Kidney capillary endothelial cell (primary cell): ENCODE measurements at places on chromosomes 11 and 22.

DNA sequence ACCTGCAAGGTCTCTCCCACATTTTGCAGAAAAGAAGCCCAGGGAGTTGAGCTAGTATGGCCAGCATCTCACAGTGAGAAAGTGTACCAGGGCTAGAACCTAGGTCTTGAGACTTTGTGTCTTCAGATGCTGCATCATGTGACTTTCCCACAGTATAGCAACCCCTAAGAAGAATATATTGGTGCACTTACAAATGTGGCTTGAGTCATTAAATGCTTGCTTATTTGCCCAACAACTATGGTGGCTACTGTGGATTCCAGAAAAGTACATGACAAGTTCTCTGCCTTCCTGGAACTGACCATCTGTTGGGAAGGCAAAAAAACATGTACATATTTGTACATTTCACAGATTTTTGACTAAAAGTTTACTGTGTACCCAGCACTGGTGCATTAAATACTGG, 55.0 kb downstream of the POLD3 start:
- no peak for DNase-seq

DNA sequence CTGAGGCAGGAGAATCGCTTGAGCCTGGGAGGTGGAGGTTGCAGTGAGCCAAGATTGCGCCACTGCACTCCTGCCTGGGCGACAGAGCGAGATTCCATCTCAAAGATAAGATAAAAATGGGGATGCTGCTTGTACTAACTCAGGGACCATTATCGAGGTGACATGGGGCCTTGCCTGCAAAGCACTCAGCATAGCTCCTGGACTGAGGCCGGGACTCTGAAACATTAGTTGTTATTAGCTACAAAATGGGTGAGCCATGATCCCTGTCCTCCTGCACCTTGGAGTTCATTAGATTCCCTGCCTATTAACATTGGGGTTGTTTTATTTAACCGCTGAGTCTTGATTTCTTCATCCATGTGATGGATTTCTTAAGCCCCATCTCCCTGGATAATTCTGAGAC, 5.1 kb downstream of the PPP2R5B start:
- no peak for DNase-seq

DNA sequence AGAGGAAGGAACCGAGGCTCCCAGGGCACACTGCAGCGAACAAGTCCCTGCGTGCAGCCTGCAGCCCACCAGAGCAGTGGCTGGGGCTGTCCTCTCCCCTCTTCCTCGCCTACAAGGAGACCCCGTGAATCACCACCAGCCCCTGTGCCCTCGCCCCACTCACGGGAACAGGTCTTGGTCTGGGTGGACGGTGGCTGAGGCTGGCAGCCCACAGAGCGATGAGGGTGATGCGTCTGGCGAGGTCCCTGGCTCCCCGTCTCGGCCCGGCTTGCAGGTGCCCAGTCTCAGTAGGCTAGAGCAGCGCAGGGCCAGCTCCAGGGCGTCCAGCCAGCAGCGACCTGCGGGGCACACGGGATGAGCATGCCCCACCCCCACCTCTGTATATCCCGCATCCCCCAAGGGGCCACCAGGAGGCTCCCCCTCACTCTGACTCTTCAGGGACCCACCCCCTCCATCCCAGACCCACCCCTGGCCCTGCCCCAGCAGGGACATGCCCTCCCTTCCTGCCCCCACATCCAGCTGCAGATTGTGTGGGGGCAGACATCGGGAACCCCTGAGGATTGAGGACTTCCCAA, 50.5 kb upstream of the CARS1 start:
- DNase-seq = no peak

GRCh38 chr11:16788141-16789062, 50.0 kb downstream of the C11orf58 start:
- DNase-seq = peak; percentile 77

DNA sequence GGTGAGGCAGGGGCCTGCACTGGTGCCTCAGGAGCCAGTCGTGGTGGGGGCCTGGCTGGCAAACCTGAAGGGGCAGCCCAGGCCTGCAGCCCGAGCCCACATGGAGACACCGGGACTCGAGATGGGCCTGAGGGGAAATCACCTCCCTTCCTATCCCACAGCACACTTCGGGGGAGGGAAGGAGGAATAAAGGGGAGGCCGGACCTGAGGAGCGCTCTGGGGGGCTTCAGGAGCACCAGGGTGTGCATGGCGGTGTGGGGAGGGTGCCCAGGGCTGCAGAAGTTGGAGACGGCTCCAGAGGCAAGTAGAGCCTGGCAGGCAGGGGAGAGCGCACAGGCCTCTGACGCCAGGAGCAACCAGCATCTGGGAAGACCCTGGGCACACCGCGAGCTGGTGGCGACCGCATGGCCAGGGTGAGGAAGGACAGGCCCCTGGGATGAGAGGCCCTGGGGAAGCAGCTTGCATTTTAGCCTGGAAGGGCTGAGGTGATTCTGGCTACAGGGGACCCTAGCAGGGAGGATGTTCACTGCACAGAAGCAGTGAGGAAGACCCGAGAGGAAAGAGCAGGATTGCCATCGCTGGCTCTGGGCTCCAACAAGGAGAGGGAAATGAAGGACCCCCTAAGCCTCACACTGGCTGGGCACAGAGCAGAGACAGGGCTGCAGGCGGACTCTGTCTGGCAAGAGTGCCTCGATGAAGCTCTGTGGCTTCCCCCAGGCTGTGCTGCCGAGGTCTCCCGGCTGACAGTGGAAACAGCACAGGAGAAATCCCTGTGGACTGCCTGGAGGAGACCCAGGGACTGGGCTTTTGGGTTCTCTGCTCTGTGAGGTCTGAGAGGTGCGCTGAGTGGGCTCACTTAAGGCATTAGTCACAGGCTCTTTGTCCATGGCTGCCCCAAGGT, 457.7 kb downstream of the BRD1 start:
- no peak for DNase-seq

GRCh38 chr11:61735391-61735790, 17.0 kb upstream of the MYRF start:
- DNase-seq = no peak

GRCh38 chr11:117314840-117315239, 1.2 kb downstream of the BACE1 start:
- no peak for DNase-seq

- peak; percentile 82 for DNase-seq
These were observed 2.2 kb downstream of the MAFF start for GRCh38 chr22:38203855-38204514.

DNA sequence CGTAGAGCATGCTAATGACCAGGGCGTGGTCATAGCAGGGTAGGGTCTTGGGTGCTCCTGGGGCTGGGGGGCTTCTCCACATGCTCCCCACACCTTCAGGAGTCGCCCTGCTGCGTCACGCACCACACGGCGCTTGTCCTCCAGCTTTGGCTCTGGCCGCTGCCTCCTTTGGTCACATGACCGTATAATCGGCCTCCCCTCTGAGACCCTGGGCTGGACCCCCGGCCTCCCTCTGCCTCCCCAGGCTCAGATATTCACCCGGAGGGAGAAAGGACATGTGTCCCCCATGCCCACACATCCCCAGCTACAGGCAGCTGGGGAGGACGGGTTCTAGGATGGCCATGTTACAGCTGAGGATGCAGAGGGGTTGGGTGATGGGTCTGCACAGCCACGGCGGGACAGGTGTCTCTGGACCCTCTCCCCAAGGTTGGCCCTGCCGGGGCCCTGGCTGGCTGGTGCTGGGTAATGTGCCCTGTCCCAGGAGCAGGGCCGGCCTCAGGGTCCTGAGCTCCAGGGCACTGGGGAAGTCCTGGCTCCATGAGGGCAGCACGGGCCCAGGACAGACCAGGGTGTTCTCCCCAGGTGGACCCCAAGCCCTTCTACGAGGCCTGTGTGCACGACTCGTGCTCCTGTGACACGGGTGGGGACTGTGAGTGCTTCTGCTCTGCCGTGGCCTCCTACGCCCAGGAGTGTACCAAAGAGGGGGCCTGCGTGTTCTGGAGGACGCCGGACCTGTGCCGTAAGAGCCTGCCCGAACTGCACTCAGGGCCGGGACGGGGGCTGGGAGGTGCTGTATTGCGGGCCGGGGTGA, 14.5 kb downstream of the MUC2 start:
- no peak for DNase-seq

GRCh38 chr22:29695129-29695926, 24.5 kb upstream of the CABP7 start:
- DNase-seq = no peak

GRCh38 chr11:96079691-96080090, 155.8 kb upstream of the MTMR2 start:
- no peak for DNase-seq

DNA sequence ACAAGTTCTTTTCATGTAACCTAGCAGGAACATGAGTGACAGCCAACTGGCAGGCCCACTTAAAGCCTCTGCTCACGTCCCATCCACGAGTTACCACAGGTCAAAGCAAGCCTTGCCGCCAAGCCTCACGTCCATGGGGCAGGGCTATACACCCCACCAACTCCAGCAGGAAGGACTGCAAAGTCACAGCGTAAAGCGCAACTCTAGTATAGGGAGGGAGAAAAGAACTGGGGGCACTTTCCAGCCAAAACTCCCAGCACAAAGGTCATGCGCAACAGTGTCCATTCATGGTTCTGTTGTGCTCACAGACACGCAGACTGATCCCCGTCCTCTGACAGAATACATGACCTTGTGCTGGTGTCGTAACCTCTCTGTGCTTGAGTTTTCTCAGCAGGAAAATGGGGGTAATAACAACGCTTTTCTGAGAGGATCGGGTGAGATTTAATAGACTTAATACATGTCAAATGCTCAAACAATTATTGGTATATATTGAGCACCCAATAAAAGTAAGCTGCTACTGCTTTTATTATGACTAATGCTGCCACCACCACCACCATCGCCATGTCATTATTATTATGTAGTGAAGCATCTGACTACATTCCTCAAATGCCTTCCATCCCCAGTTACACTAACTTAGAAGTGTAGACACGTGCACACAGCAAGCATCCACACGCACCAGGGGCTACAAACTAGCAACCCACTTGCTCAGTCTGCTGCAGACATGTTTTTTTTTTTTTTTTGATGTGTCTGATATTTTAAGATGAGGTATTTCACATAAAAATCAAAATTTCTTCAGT, 104.4 kb upstream of the PARVA start:
- no peak for DNase-seq

DNA sequence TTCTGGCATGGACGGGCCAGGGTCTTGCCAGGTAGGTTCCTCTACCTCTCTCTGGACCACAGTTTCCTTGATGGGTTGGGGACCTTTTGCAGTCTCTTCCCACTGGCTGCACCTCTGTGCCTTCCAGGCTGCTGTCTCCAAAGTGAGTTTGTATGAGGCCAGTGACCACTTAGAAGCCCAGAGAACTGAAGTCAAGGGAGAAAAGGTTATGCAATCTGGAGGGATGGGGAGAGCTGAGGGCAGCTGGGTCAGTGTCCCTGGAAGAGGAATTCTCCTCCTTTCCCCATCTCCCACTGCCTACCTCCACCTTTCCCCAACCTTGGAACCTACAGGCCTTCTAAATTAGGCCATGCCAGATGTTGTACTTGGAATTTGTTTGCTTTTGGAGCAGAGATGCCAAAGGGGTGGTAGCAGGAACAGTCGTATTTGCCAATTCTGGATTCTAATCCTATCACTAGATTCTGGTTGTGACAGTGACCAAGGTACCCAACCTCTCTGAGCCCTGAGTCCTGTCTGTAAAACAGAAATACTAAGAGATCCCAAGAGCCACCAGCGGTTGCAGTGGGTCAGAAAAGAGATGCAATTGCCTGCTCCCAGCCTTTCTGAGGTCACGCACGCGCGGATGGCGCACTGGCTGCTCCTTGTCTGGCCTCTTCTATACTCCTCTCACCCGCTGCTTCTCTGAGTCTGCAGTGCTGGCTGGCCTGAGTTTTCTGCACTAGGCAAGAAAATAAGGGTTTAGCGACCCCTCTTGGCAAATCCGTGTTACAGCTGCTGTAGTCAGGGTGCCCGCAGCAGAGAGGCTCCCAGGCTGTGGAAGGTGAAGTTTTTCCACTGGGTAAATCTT, 10.7 kb upstream of the ACCSL start:
- peak; percentile 76 for DNase-seq

DNA sequence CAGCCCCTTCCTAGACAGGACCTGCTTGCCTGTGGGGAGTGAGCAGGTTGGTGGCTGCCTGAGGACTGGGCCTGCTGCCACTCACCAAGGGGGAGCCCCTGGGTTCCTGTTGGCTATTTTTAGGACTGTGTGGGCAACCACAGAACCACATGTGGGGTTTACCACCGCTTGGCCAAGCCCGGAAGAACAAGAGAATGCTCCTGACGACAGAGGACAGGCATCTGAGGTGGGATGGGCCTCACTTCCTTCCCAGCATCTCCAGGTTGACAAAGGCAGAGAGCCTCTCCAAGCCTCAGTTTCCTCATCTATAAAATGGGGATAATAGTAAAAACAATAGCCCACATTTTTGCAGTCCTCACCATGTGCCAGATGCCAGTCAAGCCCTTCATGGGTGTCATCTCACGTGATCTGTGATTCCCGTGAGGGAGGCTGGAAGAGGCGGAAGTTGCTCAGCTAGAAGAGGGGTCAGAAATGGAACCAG, 43.6 kb downstream of the LRRC32 start:
- no peak for DNase-seq

DNA sequence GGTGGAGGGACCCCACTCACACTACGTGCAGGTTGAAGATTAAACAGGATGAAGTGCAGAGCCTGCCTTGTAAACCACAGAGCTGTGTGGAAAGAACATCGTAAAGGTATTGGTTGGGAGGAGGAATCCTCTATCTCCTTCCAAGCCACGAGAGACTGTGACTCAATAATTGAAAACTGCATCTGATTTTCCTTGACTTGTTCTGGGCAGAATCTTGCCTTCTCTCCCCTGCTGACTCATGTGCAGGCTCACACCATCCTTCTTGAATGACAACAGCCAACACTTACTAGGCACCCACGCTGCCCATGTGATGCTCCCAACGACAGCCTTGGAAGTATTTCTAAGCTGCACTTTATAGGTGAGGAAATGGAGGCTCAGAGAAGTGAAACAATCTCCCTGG, 563.0 kb downstream of the MIAT start:
- DNase-seq = no peak

GRCh38 chr11:8242499-8243280, 21.0 kb downstream of the LMO1 start:
- DNase-seq = no peak

DNA sequence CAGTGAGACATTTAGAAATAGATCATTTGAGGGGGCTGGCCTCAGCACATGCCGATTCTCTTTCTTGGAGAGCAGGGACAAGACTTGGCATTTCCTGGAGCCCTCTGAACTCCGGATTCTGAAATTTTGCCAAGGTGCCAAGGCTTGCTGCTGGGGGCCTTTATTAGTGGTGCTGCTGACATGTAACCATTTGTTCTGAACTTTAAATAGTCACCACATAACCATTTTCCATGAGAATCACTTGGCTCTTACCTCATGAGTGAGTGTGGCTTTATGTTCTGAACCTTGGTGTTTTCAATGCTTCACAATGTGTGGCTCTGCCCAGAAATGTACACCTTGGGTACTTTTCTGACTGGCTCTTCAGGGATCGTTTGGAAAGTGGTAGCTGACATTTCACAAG, 33.3 kb downstream of the SYT13 start:
- DNase-seq = no peak

DNA sequence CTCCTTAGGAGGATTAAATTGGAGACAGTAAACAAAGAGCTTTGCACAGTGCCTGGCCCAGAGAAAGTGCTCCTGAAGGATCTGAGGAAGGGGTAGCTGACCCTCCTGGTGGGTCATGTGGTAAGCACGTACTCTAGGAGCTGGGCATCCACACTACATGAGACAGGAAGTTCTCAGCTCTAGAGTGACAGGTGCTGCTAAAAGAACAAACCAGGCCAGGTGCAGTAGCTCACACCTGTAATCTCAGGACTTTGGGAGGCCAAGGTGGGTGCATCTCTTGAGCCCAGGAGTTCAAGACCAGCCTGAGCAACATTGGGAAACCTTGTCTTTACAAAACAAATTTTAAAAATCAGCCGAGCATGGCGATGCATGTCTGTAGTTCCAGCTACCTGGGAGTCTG, 13.1 kb downstream of the SLC43A1 start:
- DNase-seq = no peak
